ENCODE measurements at places on chromosomes 16 and 17.

GRCh38 chr17:80428796-80429195 lies 13.8 kb downstream of the ENDOV start:
- no peak overlapping the region for H3K27ac ChIP-seq
- no peaks in the 10 kb centered on the region for H3K36me3 ChIP-seq
- no peak overlapping the region for H3K4me3 ChIP-seq
- no peaks in the 10 kb centered on the region for H3K27me3 ChIP-seq

DNA sequence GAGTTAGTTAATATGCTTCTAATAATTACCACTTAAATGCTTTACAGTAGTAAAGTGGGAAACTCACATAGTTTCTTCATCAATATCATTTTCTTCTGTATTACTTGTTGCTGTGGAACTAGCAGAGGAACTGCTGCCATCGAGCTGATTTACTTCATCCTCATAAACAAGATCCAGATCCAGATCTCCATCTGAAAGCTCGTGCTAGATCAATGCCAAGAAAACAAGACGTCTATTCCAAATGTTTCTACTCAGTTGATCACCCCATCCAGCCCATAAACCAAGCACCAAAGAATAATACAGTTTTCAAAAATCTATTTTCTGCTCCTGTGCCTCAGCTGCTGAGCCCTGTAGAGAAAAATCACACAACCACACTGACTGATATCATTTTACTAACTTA lies 59.1 kb downstream of the TRIM37 start:
- no peaks in the 10 kb centered on the region for H3K4me1 ChIP-seq
- DNase-seq, result no peak
- H3K27ac ChIP-seq, result no peak overlapping the region
- peaks cover 11% of the 10 kb centered on the region for H3K36me3 ChIP-seq

- no peak overlapping the region for H3K4me3 ChIP-seq
- H3K36me3 ChIP-seq, result no peaks in the 10 kb centered on the region
- DNase-seq, result no peak
- H3K4me1 ChIP-seq, result no peaks in the 10 kb centered on the region
- H3K27ac ChIP-seq, result no peak overlapping the region
Measured at GRCh38 chr16:8583732-8584131, 6.6 kb downstream of the TMEM114 start.

DNA sequence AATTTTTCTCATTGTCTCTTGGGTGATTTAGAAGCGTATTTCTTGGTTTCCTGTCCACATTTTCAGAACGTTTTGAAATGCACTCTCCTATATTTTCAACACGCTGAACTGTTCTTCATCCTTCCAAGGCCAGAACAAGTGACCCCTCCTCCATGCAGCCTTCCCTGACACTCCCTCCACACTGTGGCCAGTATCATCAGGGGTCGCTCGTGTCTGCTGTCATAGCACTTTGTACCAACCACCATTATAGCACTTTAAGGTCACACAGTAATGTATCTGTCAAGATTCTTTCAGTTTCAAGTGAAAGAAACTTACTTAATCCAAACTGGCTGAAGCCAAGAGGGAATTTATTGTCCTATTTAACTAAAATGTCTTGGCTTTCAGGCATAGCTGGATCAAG lies 17.5 kb upstream of the IL21R start:
- H3K4me1 ChIP-seq, result no peaks in the 10 kb centered on the region
- no peaks in the 10 kb centered on the region for H3K27me3 ChIP-seq
- H3K36me3 ChIP-seq, result no peaks in the 10 kb centered on the region

DNA sequence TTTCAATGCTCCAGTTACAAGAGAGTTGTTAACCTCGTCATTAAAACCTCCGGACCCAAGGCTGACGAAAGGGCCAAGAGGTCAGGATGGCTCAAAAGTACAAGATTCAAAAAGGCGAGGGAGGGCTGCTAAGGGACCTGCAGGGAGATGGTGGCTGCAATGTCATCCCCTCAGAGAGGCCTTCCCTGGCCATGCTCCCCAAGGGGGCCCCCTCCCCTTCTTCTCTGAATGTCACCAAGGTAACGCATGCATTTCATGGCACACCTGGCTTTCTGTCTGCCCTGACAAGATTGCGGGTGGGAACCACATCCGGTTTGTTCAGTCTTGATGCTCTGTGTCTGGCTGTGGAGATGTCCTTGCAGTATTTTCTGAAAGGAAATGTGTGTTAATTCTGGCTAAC lies 89.9 kb downstream of the C16orf78 start:
- H3K36me3 ChIP-seq, result no peaks in the 10 kb centered on the region
- no peak overlapping the region for H3K4me3 ChIP-seq
- H3K27me3 ChIP-seq, result peaks cover 14% of the 10 kb centered on the region
- DNase-seq, result no peak
- H3K27ac ChIP-seq, result no peak overlapping the region

DNA sequence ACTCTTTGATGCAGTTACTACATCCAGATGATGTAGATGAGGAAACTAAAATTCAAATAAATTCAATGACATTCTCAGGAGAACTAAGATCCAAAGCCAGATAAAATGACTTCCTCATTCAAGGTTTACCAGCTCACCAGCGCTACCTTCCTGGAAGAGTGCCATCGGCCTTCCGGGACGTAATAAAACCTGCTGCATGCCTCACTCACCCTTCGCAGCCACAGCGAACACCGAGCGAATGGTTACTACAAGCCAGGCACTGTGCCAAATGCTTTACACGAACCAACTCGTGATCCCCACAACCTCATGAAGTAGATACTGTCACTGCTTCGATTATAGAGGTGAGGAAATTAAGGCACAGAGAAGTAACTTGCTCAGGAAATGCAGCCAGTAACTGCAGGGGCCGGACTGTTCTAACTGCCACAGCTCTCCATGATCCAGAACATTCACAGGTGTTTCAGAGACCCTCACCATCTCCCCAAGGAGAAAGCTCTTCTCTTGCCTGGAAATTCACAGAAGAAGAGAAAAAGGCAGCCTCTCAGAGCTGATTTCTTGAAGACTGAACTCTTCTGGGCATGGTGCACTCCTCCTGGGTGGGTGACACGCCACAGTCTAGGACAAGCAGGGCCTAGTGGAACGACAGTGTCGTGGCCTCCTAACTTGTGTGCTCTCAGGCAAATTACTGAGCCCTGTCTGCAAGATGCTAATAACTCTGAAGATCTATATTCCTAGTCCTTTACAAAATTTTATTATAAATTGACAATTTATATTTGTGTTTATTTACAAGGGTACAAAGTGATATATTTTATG lies 46.8 kb downstream of the HIC1 start:
- no peaks in the 10 kb centered on the region for H3K4me1 ChIP-seq
- no peak overlapping the region for H3K27ac ChIP-seq
- no peaks in the 10 kb centered on the region for H3K36me3 ChIP-seq

DNA sequence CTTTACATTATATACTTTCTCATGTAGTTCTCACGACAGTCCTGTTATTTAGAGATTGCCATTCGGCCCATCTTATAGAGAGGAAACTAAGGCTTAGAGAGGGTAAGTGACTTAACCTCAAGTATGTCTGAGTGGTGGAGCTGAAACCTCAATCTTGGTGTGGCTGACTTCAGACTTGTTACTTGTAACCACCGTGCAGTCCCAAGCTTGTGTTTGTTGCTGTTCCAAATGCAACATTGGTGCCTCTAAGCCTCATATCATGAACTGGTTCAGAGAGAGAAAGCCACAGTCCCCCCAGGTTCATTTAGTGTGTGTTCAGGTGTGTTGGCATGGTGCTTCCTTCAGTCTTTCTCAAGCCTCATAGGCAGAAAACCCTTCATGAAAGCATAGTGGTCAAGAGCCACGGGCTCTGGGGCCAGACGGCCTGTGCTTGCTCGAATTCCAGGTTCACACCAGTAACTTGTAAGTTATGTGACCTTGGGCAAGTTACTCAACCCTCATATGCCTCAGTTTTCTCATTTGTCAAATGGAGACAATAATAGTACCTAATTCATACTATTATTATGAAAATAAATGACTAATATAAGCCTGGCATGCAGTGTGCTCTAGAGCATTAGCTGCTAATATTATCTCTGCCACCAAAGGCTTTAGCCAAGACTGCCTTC lies 39.9 kb downstream of the CDH1 start:
- H3K4me1 ChIP-seq, result peaks cover 8% of the 10 kb centered on the region
- DNase-seq, result no peak

DNA sequence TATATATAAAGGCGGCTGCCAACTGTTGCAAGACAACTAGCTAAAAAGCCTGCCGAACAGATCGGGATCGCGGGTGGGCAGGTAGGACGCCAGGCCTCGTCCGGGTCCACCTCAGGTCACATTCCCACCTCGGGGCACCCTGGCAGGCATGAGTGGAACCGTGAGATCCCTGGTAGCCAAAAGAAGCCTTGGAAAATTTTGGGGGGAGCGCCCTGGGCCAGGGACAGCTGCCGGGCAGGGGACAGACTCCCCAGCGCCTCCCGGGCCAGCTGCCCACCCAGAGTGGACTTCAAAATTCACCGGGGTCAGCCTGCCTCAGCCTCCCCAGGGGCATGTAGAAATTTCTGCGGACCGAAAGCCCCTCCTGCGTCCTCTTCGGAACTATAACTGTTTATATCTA lies 760.9 kb downstream of the KCNJ18 start:
- no peak for DNase-seq
- no peak overlapping the region for H3K27ac ChIP-seq
- H3K36me3 ChIP-seq, result no peaks in the 10 kb centered on the region
- H3K27me3 ChIP-seq, result no peaks in the 10 kb centered on the region

DNA sequence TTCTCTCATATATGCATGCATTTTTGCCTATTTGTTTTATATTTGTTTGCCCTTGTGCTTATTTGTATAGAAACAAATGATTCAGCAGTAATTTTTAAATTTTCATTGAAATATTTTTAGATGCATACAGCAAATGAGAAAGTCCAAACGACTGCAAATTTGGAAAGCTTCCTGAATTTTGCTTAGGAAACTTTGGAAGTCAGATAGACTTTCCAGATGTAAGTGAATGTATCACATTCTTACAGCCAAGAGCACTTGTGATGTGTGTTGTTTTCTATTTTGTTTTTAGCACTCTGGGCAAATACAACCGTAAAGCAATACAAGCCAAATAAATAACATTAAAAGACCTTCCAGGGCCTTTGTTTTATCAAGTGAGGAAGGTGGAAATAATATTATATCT lies 680.8 kb upstream of the CDH8 start:
- no peak for DNase-seq
- H3K4me1 ChIP-seq, result no peaks in the 10 kb centered on the region
- no peaks in the 10 kb centered on the region for H3K27me3 ChIP-seq
- no peaks in the 10 kb centered on the region for H3K36me3 ChIP-seq

- no peak overlapping the region for H3K4me3 ChIP-seq
- H3K27ac ChIP-seq, result no peak overlapping the region
- H3K4me1 ChIP-seq, result no peaks in the 10 kb centered on the region
Measured at GRCh38 chr16:25988084-25988483, 296.3 kb downstream of the HS3ST4 start.

DNA sequence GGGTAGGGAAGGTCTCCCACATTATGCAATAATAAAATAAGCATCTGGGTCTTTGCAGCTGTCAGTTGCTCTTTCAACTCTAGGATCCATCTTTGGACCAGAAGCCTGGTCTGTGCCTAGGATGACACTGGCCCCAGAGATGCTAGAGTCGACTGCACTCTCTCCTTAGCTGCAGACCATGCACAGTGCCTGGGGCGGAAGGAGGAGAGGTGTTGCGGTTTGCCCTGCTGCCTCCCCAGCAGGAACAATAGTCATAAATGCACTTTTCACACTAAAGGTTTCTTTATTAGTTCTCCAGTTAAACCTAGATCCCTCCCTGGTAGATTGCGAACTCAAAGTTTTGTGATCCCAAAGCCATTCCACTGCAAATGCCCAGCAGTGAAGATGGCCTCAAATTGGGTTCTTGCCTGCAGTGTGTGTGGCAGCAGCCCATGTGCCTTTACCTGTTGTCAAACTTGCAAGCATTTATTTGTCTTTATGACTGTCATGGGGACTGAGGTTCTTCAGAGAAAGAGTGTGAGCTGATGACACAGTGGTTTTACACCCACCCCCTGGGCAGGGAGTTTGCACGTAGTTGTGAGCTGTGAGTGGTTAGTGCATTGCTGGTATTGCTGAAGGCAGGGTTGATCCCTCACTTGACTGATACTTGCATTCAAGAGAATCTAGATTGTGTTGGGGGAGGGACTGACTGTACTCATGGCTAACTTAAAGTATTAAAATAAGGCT lies 10.3 kb downstream of the ATXN1L start:
- DNase-seq, result no peak
- peaks cover 7% of the 10 kb centered on the region for H3K36me3 ChIP-seq
- H3K27me3 ChIP-seq, result no peaks in the 10 kb centered on the region
- H3K4me1 ChIP-seq, result no peaks in the 10 kb centered on the region
- H3K27ac ChIP-seq, result no peak overlapping the region

DNA sequence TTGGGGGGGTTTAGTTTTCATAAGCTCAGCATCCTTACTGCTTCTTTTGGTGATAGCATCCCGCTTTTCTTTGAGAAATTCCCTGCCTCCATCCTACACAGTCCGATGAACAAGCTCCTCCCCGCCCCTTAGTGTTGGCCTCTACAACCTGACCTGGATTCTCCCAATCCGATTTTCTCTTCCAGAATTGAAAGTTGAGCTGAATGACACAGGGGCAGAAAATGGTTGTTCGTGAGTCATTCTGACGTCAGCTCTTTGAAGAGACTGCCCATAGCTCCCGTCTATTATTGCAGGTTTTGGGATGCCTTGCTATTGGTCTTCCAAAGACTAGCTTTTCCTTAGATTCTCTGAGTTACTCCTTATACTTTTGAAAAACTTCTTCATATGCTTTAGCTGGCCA lies 279.7 kb downstream of the SLC39A11 start:
- no peaks in the 10 kb centered on the region for H3K27me3 ChIP-seq
- no peak for DNase-seq
- no peak overlapping the region for H3K27ac ChIP-seq
- H3K36me3 ChIP-seq, result no peaks in the 10 kb centered on the region
- no peak overlapping the region for H3K4me3 ChIP-seq
- H3K4me1 ChIP-seq, result no peaks in the 10 kb centered on the region

GRCh38 chr17:36755586-36755985 lies 154.2 kb downstream of the MRM1 start:
- DNase-seq, result peak; percentile 83
- H3K27me3 ChIP-seq, result no peaks in the 10 kb centered on the region
- H3K4me3 ChIP-seq, result no peak overlapping the region
- no peaks in the 10 kb centered on the region for H3K36me3 ChIP-seq
- H3K4me1 ChIP-seq, result no peaks in the 10 kb centered on the region
- H3K27ac ChIP-seq, result no peak overlapping the region

GRCh38 chr17:77409282-77410161 lies 268.8 kb downstream of the SEC14L1 start:
- H3K4me3 ChIP-seq, result no peak overlapping the region
- H3K27ac ChIP-seq, result 0 out of 2 replicates have a peak overlapping the region, but pooled peaks have one; percentile 8
- H3K36me3 ChIP-seq, result no peaks in the 10 kb centered on the region
- peaks cover 6% of the 10 kb centered on the region for H3K4me1 ChIP-seq
- no peak for DNase-seq
- no peaks in the 10 kb centered on the region for H3K27me3 ChIP-seq

DNA sequence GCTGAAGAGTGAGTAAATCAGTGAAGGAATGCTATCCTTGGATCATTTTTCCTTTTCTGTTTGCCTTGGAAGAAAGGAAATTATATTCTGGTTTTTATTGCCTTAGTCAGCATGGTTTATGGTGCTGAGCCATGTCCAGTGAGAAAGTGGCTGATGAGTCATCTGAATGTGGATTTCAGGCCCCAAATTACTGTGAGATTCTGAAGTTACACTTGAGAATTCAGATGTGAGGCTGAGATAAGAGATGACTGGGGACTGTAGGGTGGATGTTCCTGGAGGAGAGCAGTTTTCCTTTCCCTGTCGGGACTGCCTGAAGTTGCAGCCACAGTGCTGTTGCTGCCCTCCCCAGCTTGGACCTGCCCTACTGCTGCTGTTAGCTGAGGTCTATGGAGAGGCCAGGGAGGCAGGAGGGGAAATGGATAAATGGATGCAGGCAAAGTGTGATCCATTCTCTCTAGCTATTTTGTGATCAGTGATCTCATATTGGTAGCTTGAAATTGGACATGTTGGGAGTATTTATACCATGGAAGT lies 4.2 kb upstream of the MAP3K14 start:
- no peak for DNase-seq
- no peak overlapping the region for H3K4me3 ChIP-seq
- no peaks in the 10 kb centered on the region for H3K4me1 ChIP-seq
- H3K27ac ChIP-seq, result no peak overlapping the region
- no peaks in the 10 kb centered on the region for H3K36me3 ChIP-seq
- peaks cover 2% of the 10 kb centered on the region for H3K27me3 ChIP-seq
